ENCODE measurements at places on chromosomes 4 and X. TPM values are rescaled to one million over a fixed set of nuclear protein-coding genes. Genes with fewer than 3 reads are reported as not detected.

Gene ATP5ME
- total RNA-seq: 193 TPM

Gene ARMCX2
- total RNA-seq: 8.3 TPM

Gene SPANXC
- not detected for total RNA-seq

- no peaks in the 10 kb centered on the region for H3K27me3 ChIP-seq
- no peak for DNase-seq
- no peak overlapping the region for H3K27ac ChIP-seq
Observed at GRCh38 chr4:141041021-141041476, 92.2 kb downstream of the RNF150 start.

DNA sequence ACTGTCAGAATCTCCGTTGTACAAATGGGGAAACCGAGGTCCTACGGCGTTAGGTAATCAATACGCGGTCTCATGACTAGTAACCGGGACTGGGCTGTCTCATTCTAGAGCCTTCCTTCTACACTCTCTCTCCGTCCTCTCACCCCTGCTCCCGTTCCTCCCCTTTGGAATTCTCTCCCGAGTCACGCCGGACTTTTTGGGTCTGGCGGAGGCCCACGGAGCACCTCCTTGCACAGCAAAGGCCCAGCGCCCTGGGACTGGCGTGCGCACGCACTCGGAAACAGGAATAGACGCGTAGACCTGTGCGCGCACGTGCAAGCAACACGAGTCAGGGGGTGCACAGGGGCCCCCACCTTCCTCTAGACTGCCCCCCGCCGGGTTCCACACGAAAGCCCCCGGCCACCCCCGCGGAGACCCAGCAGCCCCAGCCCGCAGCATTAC, 361 bp downstream of the QDPR start:
- peak overlapping the region; percentile 95 for H3K4me3 ChIP-seq
- H3K27me3 ChIP-seq: peaks cover 3% of the 10 kb centered on the region
- H3K27ac ChIP-seq: peak overlapping the region; percentile 62
- H3K4me1 ChIP-seq: peaks cover 19% of the 10 kb centered on the region
- H3K36me3 ChIP-seq: peaks cover 7% of the 10 kb centered on the region

- no peak overlapping the region for H3K4me3 ChIP-seq
- peaks cover 86% of the 10 kb centered on the region for H3K36me3 ChIP-seq
- H3K27ac ChIP-seq: peak overlapping the region; percentile 90
- H3K4me1 ChIP-seq: peaks cover 67% of the 10 kb centered on the region
- H3K27me3 ChIP-seq: no peaks in the 10 kb centered on the region
Observed at GRCh38 chr4:102566426-102566825, 65.3 kb downstream of the NFKB1 start.

DNA sequence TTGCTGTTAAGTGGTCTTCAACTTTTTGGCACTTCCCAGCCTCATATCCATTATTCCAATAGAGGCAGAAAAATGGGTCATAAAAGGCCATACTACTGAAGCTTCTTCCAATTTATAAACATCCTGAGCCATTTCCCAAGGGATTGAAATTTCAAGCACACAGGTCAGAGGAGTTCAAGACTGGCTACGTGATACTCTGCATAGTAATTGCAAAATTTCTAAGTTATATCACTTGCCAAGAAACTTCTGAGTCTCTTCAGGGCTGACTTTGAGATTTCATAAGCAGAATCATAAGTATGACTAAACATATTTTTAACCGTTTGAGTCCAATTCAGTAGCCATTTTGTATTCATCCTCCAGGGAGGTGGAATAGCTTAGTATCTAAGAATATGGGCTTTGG, 75.6 kb upstream of the RXFP1 start:
- no peaks in the 10 kb centered on the region for H3K27me3 ChIP-seq
- DNase-seq: no peak
- no peaks in the 10 kb centered on the region for H3K4me1 ChIP-seq

- no peak overlapping the region for H3K4me3 ChIP-seq
- H3K4me1 ChIP-seq: no peaks in the 10 kb centered on the region
- H3K36me3 ChIP-seq: no peaks in the 10 kb centered on the region
- DNase-seq: no peak
- no peak overlapping the region for H3K27ac ChIP-seq
- no peaks in the 10 kb centered on the region for H3K27me3 ChIP-seq
Observed at GRCh38 chr4:161680146-161680545, 483.7 kb downstream of the FSTL5 start.

Gene SUV39H1
- 9.1 TPM for total RNA-seq

DNA sequence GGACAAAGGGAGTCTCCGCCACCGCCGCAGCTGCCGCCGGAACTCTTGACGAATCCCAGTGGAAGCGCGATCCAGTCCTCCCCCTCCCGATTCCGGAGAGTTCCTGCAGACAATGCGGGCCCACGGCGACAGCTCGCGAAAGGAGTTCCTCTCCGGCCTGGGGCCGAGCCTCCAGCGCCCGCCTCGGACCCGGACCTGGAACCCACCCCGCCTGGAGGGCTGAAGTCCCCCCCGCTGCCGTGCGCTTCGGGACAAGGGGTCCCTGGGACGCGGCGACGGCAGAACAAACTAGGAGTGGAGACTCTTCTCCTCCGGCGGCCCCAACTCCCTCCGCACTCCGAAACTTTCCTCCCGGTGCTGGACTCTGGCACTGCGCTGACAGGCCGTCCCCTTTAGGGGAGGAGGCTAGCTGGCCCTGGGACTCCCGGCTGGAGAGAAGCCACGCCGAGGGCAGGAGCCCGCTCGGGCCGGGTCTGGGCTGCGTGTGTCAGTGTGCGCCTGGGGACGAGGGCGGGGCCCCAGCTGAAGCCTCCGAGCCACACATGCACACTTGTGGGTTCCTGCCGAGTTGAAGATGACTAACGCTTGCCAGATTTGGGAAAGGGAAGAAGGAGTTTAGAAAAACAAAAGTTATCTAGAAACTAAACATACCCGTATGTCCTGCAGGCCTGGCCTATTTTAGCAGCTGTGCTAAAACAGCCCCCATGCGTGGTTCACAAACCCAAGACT, at the start of gene ANTXR2:
Gene ANTXR2 (minus strand): TSS at position 486 of the 729 bp plus-strand sequence. CDS start 669 bp downstream, outside the sequence.
- peak; percentile 73 for DNase-seq
- no peaks in the 10 kb centered on the region for H3K27me3 ChIP-seq
- peak within 1 kb of the TSS; percentile 97 for H3K27ac ChIP-seq
- peaks cover 56% of the 10 kb centered on the region for H3K4me1 ChIP-seq
- H3K4me3 ChIP-seq: peak within 1 kb of the TSS; percentile 94

- no peak overlapping the region for H3K4me3 ChIP-seq
- H3K27me3 ChIP-seq: no peaks in the 10 kb centered on the region
- DNase-seq: no peak
- H3K27ac ChIP-seq: no peak overlapping the region
- H3K4me1 ChIP-seq: peaks cover 12% of the 10 kb centered on the region
Observed at GRCh38 chr4:101064541-101065180, 282.7 kb downstream of the PPP3CA start.

Gene PDE6B
- total RNA-seq: 15.0 TPM

Gene SOX3
- total RNA-seq: not detected

GRCh38 chrX:11480626-11481025, 185.1 kb downstream of the ARHGAP6 start:
- no peak overlapping the region for H3K4me3 ChIP-seq
- no peaks in the 10 kb centered on the region for H3K27me3 ChIP-seq
- no peak overlapping the region for H3K27ac ChIP-seq
- H3K4me1 ChIP-seq: no peaks in the 10 kb centered on the region
- H3K36me3 ChIP-seq: no peaks in the 10 kb centered on the region

DNA sequence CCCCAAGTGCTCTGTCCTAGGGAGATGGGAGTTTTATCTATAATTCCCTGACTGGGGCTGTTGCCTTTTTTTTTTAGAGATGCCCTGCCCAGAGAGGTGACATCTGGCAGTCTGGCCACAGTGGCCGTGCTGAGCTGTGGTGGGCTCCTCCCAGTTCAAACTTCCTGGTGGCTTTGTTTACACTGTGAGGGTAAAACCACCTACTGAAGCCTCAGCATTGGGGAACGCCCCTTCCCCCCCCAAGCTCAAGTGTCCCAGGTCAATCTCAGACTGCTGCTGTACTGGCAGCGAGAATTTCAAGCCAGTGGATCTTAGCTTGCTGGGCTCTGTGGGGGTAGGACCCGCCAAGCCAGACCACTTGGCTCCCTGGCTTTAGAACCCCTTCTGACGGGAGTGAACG, 38.3 kb upstream of the CBLL2 start:
- H3K4me1 ChIP-seq: no peaks in the 10 kb centered on the region
- no peak for DNase-seq
- H3K4me3 ChIP-seq: no peak overlapping the region
- no peak overlapping the region for H3K27ac ChIP-seq
- no peaks in the 10 kb centered on the region for H3K36me3 ChIP-seq

GRCh38 chr4:77821775-77822174, 2.6 kb upstream of the CNOT6L start:
- H3K4me3 ChIP-seq: peak overlapping the region; percentile 58
- H3K27me3 ChIP-seq: no peaks in the 10 kb centered on the region
- DNase-seq: no peak
- peak overlapping the region; percentile 96 for H3K27ac ChIP-seq

DNA sequence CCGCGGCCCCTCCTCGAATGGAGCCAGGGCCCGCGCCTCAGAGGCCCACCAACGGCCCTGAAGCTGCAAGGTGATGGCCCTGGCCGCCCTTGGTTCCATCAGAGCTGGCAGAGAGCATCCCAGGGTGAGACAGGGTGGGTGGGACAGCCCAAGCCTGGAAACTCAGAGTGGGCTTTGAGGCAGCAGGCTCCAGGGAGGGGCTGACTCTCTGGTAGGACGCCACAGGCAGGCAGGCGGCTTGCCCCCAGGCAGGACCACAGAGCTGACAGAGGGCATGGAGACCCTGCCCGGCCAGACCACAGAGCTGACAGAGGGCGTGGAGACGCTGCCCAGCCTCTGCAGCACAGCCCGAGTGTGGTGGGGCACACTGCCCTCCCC, 4.8 kb downstream of the MYL5 start:
- no peak overlapping the region for H3K4me3 ChIP-seq
- H3K4me1 ChIP-seq: peaks cover 39% of the 10 kb centered on the region
- DNase-seq: no peak
- no peaks in the 10 kb centered on the region for H3K27me3 ChIP-seq
- H3K27ac ChIP-seq: no peak overlapping the region

DNA sequence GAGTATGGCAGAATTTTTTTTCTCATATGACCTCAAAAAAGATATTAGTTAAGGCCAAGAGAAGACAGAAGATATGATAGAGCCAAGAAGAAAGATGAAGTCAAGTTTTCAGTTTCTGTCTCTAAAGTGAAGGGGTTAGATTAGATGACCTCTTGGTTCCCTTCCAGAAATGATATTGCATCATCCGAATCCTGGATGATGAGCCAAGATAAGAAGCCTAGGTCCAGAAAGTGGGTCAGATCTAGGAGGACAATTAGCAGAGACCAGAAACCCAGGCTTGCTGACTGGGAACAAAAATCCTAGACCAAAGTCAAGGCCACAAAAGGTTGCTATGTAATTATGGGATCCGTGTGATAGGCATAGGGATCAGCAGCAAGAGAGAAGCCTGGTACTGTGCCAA, 20.2 kb downstream of the SATL1 start:
- H3K27ac ChIP-seq: no peak overlapping the region
- no peaks in the 10 kb centered on the region for H3K27me3 ChIP-seq
- no peak overlapping the region for H3K4me3 ChIP-seq
- H3K36me3 ChIP-seq: no peaks in the 10 kb centered on the region
- H3K4me1 ChIP-seq: peaks cover 2% of the 10 kb centered on the region
- DNase-seq: no peak

- H3K27me3 ChIP-seq: no peaks in the 10 kb centered on the region
- no peak for DNase-seq
- H3K27ac ChIP-seq: no peak overlapping the region
- H3K36me3 ChIP-seq: no peaks in the 10 kb centered on the region
Observed at GRCh38 chr4:66372706-66373105, 702.4 kb upstream of the EPHA5 start.

- no peaks in the 10 kb centered on the region for H3K27me3 ChIP-seq
- peak overlapping the region; percentile 89 for H3K4me3 ChIP-seq
- DNase-seq: no peak
Observed at GRCh38 chrX:49041744-49042580, 1.2 kb downstream of the TFE3 start.
